Activated gamma-delta T cell treated with anti-CD3 and anti-CD28 coated beads, Interleukin-2, amount 50 U/mL, for 16 hours (primary cell): ENCODE measurements at places on chromosomes 7 and 10.

- DNase-seq, result no peak
Measured at GRCh38 chr10:75303045-75303777, 67.5 kb upstream of the COMTD1 start.

DNA sequence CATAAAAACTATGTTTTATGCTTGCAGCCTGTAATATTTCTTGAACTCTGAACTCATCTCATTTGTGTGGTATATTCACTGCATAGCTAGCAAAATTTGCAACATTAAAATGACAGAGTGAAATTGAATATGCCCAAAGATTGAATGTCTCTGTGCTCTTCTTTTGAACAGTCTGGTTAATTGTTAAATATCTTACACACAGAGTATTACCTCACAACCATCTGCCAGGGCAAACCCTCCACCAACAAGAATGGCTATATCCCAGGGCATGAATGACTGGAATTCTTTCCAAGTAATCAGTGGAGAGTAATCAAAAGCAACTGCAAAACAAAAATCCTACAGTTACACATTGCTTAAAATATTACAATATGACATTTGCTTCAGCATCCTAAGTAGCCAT lies 76.9 kb downstream of the SLC13A1 start:
- no peak for DNase-seq

- DNase-seq, result no peak
Measured at GRCh38 chr10:13681960-13682359, 95.2 kb downstream of the PRPF18 start.

DNA sequence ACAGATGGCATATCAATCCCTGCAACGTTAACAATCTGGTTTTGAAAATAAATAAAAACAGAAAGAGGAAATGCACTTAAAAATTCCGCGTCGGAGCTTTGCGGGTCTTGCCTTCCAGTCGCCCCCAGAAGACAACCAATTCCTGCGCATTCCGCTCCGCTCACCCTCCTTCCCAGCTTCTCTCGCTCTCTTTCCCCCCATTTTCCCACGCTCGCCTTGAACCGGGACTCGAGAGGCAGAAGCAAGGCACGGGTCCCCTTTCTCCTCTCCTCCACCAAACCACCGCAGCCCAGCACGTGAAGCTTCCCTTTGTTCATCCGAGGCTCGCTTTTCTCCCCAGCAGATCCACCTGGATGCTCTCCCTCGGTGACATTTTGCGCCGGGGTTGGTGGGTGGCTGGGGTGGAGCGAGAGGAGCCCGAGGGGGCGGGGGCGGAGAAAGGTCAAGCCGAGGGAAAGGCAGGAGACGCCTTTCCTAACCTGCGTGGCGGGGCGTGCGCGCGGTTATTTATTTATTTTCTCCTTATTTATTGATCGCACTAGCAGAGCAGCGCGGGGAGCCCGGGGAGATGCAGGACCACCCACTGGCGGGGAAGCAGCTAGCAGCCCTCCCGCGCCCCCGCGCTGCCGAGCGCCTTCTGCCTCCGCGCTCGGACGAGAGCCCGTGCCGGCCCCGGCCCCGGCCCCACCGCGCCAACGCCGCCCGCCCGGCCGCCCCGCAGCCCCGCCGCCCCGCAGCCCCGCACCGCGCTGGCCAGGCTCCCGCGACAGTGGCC lies at the start of gene KCND2:
Gene KCND2, plus strand, starts transcription at position 475 of the 775 bp plus-strand sequence.
- no peak for DNase-seq

- peak; percentile 9 for DNase-seq
Measured at GRCh38 chr10:52215745-52216361, 98.2 kb upstream of the DKK1 start.
